Effector memory CD4-positive, alpha-beta T cell (primary cell): ENCODE measurements at places on chromosomes 6 and 20.

- no peaks in the 10 kb centered on the region for H3K4me1 ChIP-seq
- no peak within 1 kb of the TSS for H3K27ac ChIP-seq
- no peaks in the 10 kb centered on the region for H3K36me3 ChIP-seq
- DNase-seq = no peak
- H3K27me3 ChIP-seq = peaks cover 5% of the 10 kb centered on the region
- H3K4me3 ChIP-seq = no peak within 1 kb of the TSS
Observed at GRCh38 chr6:73353636-73354593, at the start of gene DPPA5. TSS of gene DPPA5 (minus strand) at chr6:73354276. CDS start at chr6:73354225, 51 bp downstream.

GRCh38 chr20:3889489-3890397, 556 bp downstream of the PANK2 start:
- peak overlapping the region; percentile 83 for H3K4me3 ChIP-seq
- H3K4me1 ChIP-seq = peaks cover 21% of the 10 kb centered on the region
- peak; percentile 38 for DNase-seq
- H3K27me3 ChIP-seq = no peaks in the 10 kb centered on the region
- H3K36me3 ChIP-seq = no peaks in the 10 kb centered on the region

- H3K27me3 ChIP-seq = no peaks in the 10 kb centered on the region
- H3K4me1 ChIP-seq = no peaks in the 10 kb centered on the region
- no peaks in the 10 kb centered on the region for H3K36me3 ChIP-seq
- H3K4me3 ChIP-seq = no peak overlapping the region
Observed at GRCh38 chr6:145977881-145978280, 13.7 kb upstream of the SHPRH start.

DNA sequence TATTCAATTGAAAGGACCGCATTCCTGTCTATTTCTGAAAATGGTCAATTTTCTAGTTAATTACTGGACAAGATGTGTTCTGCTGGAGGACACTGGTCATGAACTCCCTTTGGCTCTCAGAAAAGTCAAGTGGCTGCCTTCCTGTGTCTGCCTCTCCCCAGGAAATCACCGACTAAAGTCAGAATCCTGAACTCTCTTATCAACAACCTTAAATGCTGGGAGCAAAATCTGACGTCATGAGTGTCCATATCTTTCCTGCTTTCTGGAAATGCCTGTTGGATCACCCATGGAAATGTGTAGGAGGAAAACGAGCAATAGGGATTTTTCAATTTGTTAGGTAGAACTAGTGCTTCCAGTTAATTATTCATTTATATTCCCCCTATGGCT, 53.5 kb upstream of the PLCB1 start:
- peaks cover 3% of the 10 kb centered on the region for H3K4me1 ChIP-seq
- no peak overlapping the region for H3K27ac ChIP-seq
- H3K4me3 ChIP-seq = no peak overlapping the region
- no peak for DNase-seq
- H3K36me3 ChIP-seq = no peaks in the 10 kb centered on the region

- no peak overlapping the region for H3K4me3 ChIP-seq
- H3K4me1 ChIP-seq = no peaks in the 10 kb centered on the region
- no peak for DNase-seq
- H3K27ac ChIP-seq = no peak overlapping the region
- H3K27me3 ChIP-seq = no peaks in the 10 kb centered on the region
Observed at GRCh38 chr6:111503194-111503593, 20.2 kb upstream of the REV3L start.

GRCh38 chr6:17093686-17094085, 8.2 kb upstream of the STMND1 start:
- DNase-seq = no peak
- H3K4me1 ChIP-seq = no peaks in the 10 kb centered on the region
- no peaks in the 10 kb centered on the region for H3K36me3 ChIP-seq
- H3K4me3 ChIP-seq = no peak overlapping the region

DNA sequence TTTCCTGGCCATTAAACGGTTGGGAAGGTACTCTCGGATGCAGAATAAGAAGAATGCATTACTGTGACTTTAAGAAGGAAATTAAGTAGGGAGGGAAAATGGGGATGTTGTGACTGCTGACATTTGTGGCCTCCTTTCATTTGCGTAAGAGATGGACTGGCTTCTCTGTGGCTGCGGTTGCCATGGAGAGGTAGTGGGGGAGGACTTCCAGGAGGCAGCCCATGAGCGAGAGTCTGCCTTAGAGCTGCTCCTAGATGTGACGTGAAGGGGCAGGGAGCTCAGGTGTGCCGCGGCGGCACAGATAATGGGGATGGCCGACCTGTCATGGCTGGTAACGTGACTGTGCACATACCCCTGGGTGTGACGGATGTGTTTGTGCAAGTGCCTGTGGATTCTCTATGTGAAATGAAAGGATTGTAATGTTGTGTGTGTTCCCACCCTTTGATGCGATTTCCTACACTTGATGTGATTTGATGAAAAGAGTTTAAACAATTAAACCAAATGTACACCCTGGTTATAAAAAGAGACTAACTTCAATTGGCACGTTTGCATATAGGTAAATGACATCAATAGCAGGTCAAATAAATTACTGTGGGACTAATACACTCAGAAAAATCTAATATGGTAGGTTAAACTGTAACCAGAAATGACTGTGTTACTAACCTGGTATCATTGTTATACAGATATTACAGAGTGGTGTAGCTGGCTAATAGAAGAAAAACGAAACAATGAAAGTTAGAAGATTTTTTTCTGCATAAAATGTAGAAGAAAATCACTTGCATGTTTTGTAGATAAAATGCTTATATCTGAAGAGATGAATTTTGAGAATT, 48.9 kb downstream of the HIVEP1 start:
- H3K4me1 ChIP-seq = no peaks in the 10 kb centered on the region
- no peaks in the 10 kb centered on the region for H3K27me3 ChIP-seq
- no peaks in the 10 kb centered on the region for H3K36me3 ChIP-seq

DNA sequence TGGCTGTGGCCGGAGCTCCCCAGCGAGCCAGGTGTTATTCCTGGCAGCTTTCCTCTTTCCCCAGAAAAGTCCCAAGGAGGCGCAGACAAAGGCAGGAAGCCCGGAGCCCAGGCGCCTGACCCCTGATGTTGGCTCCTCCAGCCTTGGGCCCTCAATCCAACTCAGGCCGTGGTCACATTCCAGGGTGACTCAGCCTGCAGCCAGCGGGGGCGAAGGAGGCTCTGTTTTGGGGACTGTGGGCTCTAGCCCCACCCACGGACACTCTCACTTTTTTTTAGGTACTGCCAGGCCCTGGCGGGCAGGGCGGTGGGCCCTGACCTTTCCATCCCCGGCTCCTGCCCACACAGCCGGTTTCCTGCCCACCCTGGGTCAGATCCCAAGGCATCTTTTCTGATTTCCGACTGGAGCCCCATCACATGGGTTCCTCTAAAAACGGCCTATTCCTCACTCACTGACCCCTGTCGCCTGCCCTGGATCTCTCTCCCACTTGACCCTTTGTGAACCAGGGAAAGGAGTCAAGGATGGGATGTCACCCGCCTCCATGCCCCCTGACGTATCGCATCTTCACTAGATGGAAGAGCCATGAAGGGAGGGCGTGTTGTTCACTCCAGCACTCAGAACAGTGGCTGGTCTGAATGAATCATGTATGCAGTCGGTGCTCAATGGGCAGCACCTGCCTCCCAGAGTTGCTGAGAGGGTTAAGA, 5.5 kb downstream of the PTGIS start:
- no peaks in the 10 kb centered on the region for H3K36me3 ChIP-seq
- no peak overlapping the region for H3K27ac ChIP-seq
- no peak overlapping the region for H3K4me3 ChIP-seq
- no peak for DNase-seq
- H3K4me1 ChIP-seq = peaks cover under 1% of the 10 kb centered on the region
- peaks cover 3% of the 10 kb centered on the region for H3K27me3 ChIP-seq

DNA sequence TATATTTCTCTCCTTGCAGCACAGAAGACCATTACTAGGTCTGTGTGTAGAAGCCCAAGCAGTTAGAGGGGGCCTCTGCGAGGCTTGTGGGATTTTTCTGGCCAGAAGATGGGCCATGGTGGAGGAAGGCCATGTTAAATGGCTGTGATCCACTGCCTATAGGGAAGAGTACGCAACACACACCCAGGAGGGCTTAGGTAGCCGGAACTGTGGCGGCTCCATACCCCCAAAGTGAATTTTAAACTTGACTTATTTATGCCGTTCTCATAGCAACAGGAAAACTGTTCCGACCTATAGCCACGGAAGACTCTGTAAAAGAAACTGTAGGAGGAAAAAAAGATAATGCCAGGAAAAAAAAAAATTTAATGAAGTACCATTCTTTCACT, 69.5 kb downstream of the SLX4IP start:
- H3K4me3 ChIP-seq = no peak overlapping the region
- no peak for DNase-seq
- H3K27ac ChIP-seq = no peak overlapping the region
- peaks cover 6% of the 10 kb centered on the region for H3K4me1 ChIP-seq
- H3K36me3 ChIP-seq = no peaks in the 10 kb centered on the region

DNA sequence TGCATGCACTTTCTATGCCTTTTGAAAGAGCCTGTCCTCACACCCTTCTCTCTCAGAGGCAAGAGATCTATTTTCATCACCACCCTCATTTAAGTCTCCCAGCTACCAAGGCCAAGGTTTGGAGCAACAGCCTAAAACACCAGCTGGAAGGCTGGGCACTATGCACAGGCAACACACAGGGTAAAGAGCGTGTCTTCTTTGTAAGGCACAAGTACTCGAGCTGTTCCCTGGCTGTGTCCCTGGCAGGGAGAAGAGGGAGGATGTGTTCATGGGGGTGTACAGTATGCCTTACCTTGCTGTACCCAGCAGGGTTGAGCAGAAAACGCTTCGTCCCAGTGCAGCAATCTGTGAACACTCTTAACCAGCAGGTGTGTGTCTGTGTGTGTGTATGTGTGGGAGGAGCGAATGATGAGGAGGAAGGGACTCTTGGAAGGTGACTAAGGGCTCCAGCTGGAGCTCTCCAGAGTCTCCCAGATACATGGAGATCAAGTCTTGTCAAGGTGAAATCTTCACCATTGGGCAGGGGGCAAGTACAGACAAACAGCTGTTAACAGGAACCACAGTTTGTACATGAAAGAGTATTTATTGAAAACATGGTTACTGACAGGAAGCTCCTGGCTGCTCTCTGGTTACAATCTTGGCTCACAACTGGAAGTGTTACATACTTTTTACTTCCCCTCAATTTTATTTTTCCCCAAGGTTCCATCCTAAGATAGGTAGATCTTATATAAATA, 40.8 kb downstream of the ELMO2 start:
- no peaks in the 10 kb centered on the region for H3K27me3 ChIP-seq
- H3K27ac ChIP-seq = peak overlapping the region; percentile 100
- no peak overlapping the region for H3K4me3 ChIP-seq
- H3K4me1 ChIP-seq = peaks cover 58% of the 10 kb centered on the region
- no peak for DNase-seq
